Hematopoietic multipotent progenitor cell (in vitro differentiated cells): ENCODE measurements at places on chromosomes 7 and 10. TPM values are rescaled to one million over a fixed set of nuclear protein-coding genes. Genes with fewer than 3 reads are reported as not detected.

Gene TAC1
- not detected for total RNA-seq

Gene TMEM176A
- total RNA-seq, result 2.4 TPM

Gene NAT16
- total RNA-seq, result not detected

Gene BHLHA15
- 0.27 TPM for total RNA-seq

Gene ANKRD1
- total RNA-seq, result not detected

Gene TMEM273
- 1.6 TPM for total RNA-seq

Gene SLC16A12
- not detected for total RNA-seq

Gene ERVW-1
- total RNA-seq, result under 0.01 TPM

Gene NEUROD6
- not detected for total RNA-seq

DNA sequence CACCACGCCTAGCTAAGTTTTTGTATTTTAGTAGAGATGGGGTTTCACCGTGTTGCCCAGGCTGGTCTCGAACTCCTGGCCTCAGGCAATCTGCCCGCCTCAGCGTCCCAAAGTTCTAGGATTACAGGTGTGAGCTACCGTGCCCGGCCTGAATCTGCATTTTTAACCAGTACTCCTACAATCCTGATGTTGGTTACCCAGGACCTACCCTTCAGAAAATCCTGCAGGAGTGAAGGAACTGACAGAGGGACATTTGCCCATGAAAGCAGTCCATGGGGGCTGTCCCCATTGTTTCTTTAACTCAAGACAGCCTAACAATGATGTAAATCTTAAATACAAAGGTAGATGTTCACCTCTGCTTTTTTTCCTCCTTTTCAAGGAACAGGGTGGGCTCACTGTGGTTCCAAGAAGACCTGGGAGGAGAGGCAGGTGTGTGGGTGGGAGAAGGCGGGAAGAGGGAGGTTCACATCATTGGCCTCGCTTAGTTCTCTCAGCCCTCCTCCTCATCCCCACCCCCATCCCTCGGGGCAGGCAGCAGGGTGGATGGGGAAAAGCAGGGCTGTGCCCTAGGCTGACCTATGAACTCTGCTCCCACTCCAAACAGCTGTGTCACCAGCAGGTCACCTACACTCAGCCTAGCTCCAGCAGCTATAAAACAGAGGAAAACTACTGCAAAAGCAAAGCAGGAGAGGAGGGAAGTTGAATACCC, 13.5 kb downstream of the LRRC20 start:
- DNase-seq, result no peak

DNA sequence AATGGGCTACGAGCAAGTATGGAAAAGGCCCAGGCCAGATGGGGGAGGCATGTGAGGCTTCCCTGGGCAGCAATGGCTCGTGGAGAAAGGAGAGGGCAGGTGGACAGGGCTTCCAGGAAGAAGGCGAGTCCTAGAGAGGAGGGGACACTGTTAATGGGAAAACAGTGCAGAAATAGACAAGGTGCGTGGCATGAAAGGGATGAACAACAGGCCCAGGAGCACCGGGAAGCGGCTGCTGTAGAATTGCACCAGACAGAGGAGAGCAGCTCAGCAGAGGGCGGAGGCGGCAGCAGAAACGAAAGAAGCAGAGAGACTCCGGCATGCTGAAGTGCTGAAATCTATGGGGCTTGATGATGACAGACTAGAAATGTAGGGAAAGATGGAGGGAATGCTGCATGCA, 102.1 kb downstream of the PIP4K2A start:
- no peak for DNase-seq

DNA sequence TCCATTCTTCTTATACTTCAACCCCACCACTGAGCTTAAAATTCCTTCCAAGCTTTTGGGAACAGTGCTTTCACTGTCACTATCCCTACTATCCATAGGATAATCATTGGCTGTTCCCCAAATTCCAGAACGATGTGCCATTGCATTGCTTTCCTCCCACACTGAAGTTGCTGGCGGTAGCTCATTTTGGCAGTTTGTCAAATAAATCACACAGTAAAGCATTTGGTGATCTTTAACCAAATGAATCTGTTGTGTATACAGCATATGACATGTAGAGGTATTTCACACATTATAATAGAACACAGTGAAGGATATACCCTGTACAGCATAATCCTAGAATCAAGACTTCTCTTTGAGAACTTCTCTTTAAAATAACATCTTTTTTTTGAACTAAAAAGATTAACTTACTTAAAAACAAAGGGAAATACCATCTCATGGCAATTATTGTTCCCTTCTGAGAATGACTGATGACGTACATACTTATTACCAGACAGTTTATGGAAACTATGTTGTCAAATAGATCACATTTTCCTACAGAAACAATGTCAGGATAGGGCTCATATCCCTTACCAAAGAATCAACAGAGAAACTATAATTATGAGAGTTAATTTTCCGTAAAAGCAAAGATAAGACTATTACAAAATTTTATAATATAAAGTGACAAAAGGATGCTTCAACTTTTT, 93.6 kb downstream of the CTNNA3 start:
- no peak for DNase-seq

GRCh38 chr7:1156782-1157535, 3.0 kb downstream of the ZFAND2A start:
- DNase-seq, result no peak

DNA sequence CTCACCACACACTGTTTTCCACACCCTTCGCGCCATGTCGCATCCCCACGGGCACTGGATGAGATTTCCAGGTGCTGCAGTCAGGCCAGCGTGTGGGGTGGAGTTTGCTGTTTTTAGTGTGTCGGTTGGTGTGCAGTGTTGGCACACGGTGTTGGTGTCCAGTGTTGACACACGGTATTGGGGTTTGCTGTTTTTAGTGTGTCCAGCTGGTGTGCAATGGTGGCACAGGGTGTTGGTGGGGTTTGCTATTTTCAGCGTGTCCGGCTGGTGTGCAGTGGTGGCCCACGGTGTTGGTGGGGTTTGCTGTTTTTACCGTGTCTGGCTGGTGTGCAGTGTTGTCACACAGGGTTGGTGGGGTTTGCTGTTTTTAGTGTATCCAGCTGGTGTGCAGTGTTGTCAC, 20.1 kb upstream of the PRKAR1B start:
- no peak for DNase-seq

DNA sequence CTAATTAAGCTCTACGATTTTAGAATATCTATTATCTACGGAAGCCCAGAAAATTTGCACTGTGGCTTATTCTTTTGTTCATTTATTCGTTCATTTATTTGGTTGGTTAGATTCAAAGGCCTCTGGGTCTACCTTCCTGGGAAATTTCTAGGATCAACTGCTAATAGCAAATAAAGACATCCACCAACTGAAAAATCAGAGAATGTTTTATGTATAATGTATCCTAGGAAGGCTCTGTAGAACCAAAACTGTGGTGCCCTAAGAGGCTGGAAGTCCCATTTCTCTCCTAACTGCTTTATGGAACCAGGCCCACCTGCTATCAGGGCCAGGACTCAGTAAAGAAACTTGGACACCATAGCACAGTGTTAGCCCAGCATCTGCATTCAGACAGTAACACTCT, 923.4 kb upstream of the AUTS2 start:
- DNase-seq, result no peak

GRCh38 chr7:105691082-105691679, 109.9 kb upstream of the EFCAB10 start:
- DNase-seq, result no peak

- no peak for DNase-seq
These were observed 71.6 kb upstream of the ZPBP start for GRCh38 chr7:50164559-50165170.

DNA sequence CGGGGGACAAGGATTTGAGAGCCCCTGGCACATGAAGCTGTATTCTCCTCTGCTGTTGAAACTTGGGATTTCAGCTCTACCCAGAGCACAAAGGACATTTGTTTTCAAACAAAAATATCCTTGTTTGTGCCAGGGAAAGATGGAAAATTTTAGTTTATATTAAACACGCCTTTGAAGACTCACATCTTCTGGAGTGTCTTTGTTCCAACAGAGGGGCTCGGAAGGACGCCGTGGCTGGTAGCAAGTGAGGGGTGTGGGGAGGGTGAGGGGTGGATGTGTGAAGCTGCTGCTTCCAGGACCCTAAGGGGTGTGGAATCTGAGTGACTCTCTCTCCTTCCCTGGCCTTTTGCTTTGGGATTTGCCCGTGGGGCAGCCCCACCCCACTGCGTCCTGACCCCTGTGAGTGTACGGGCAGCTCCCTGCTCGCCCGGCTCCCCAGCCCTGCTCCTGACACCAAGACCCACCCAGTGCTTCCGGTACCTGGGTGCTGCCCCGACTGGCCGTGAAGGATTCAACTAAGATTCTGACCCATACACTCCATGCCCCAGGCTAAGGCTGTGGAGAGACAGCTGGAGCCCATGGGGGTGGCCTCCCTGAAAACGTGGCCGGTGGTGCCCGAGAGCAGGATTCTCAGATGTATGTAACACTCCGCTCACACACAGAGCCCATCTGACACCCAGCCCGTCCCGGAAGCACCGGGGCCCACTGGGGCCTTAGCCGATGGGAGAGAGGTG, 59.6 kb downstream of the ZRANB1 start:
- no peak for DNase-seq

DNA sequence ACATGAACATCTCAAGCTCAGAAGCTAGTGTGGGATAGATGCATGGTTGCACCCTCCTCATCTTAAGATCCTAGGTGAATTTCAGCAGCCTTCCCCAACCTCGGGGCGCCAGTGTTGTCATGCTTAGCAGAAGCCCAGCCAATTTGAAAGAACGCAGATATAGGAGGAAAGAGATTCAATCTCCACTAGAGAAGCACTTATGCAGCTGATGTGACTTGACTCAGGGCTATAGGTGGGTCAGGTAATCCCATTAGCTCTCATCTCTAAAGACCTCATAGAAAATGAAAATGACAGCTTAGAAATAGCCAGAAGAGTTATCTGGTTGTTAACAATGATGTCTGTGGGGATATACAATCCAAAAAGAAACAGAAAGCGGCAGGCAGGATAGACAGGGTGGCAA, 310.5 kb downstream of the GPAM start:
- no peak for DNase-seq

DNA sequence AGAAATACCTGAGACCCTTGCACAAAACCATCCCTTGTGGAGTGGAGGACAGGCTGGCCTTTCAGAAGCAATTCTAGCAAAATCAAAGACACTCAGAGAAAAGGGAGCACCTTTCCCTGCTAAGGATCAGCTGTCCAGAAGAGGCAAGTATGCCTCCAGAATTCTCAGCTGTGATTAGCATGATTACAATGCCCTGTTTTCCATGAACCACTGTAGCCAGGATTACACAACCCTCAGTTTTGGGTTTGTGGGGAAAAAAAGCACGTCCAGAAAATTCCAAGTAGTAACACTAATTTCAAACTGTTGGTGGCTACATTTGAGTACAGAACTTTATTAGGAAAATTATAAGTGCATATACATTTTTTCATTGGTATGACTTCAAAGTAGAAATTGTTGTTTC, 15.0 kb downstream of the CXCL12 start:
- DNase-seq, result no peak

DNA sequence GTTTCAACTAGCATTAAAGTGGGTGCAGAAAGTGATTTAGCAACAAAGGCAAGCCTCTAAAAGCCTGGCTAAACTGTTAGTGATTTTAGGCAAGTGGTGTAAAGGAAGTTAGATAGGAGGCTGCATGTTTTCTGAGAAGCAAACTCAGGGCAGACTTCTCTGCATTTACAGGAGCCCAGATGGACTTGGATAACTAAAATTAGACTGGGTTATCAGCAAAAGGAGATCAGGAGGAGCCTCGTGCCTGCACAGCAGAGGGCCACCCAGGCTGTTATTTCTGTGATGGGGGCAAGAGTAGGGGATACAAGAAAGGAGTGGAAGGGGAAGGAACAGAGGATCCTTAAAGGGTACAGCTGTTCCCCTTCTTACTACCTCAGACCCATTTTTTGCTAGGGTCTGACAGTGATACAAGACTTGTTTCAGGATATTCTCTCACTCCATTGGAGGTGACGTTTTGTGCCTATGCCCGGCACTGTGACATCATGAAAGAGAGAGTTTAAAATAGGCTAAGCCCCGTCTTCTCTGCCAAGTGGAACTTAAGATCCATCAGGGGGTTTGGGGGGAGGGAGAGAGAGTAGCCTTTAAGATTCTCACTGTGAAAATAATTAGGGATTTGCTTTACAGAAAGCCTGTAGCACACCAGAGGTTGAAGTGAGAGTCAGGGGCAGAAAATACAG, 49.6 kb upstream of the PDCD4 start:
- DNase-seq, result no peak

DNA sequence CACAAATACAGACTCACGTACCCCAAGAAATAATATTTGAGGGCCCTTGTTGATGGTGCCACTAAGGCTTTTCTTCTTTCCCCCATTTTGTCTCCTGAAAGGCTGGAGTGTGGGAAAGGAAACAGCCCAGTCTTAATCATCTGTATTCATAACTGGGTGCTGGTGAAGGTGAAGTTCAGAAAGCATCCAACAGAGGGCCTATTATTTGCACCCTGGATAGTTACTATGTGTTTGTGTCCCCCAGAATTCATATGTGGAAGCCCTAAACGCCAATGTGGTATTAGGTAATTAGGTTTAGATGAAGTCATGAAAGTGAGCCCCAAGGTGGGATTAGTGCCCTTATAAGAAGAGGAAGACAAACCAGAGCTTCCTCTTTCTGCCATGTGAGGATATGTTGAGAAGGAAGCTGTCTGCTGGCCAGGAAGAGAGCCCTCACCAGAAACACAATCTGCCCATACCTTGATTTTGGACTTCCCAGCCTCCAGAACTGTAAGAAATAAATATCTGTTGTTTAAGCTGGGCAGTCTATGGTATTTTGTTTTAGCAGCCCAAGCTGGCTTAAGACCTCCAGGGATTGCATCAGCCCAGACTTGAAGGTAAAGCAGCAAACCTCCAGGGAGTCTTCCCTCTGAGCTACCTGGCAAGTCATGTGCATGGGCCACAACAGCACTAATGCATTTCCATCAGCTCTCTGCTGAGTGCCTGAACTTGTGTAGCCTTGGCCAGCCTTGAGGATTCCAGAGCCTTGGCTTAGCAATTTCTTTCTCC, 90.0 kb upstream of the ADRB1 start:
- DNase-seq, result no peak

DNA sequence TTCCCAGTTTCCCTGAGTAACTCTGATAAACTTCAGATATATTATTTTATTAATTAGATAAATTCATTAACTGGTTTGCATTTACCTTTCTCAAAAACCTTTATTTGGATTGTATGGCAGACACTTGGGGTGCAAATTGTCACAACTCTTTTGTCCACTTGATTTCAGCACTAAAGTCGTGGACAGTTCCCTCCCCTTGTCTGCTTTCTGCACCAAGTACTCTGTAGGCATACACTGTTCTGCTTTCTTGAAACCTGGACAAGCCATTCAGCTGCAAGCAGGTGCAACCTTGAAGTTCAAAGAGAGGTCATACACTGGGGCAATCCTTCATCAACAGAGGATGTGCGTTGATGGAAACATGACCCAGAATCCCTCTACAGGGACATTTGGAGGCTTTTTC, 162.9 kb downstream of the ARL5B start:
- peak; percentile 13 for DNase-seq

GRCh38 chr7:29955075-29955792, 34.4 kb downstream of the SCRN1 start:
- DNase-seq, result no peak

GRCh38 chr7:50475340-50475739, 25.2 kb upstream of the FIGNL1 start:
- DNase-seq, result no peak

DNA sequence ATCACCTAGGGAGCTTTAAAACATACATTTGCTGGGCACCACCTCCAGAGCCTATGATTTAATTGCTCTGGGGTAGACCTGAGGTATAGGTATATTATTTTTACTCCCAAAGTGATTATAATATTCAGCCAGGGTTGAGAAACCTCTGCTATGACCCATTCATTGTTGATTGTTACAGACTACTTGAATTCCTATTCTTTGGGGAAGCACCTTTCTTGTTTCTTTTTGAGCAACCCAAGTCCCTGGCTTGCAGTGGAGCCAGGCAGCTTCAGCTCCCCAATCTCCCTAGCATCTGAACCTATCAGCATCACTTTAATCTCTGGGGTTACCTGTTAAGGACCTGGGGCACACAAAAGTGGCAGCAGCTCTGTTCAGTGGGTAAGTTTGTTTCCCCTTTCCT, 8.6 kb downstream of the PRKG1 start:
- DNase-seq, result no peak
